ENCODE measurements at places on chromosomes 11 and 22. TPM values are rescaled to one million over a fixed set of nuclear protein-coding genes. Genes with fewer than 3 reads are reported as not detected.

DNA sequence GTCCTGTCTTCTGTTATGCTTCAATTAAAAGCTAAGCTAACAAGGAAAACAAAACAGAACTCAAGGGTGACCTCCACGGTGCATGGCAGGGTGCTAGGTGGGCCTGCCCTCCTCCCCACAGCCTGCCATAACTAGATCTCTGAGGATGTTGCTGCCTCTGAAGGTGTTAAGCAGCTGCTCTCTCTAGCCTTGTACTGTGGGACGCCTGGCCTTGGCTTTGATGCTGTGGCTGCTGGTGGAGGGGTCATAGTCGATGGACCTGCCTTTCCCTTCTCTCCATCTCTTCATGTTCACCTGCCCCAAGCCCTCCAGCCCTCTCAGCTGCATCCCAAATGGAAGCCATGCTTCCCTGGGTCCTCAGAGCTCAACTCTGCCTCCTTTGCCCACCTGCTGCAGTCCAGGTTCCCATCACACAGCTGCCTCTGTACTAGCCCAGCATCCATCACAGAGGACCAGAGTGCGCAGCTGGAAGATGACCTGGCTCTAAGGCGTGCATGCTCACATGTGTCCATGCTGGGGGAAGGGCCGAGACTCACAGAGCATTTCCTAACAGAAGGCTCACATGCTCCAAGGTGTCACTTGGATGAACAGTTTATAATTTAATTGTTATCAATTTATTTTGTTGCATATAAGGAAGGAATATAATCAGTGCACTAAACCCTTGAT lies 180.3 kb upstream of the E2F8 start:
- H3K4me1 ChIP-seq = no peaks in the 10 kb centered on the region
- H3K27me3 ChIP-seq = no peaks in the 10 kb centered on the region
- no peak for DNase-seq
- H3K36me3 ChIP-seq = no peaks in the 10 kb centered on the region
- no peak overlapping the region for H3K27ac ChIP-seq
- no peak overlapping the region for H3K4me3 ChIP-seq

DNA sequence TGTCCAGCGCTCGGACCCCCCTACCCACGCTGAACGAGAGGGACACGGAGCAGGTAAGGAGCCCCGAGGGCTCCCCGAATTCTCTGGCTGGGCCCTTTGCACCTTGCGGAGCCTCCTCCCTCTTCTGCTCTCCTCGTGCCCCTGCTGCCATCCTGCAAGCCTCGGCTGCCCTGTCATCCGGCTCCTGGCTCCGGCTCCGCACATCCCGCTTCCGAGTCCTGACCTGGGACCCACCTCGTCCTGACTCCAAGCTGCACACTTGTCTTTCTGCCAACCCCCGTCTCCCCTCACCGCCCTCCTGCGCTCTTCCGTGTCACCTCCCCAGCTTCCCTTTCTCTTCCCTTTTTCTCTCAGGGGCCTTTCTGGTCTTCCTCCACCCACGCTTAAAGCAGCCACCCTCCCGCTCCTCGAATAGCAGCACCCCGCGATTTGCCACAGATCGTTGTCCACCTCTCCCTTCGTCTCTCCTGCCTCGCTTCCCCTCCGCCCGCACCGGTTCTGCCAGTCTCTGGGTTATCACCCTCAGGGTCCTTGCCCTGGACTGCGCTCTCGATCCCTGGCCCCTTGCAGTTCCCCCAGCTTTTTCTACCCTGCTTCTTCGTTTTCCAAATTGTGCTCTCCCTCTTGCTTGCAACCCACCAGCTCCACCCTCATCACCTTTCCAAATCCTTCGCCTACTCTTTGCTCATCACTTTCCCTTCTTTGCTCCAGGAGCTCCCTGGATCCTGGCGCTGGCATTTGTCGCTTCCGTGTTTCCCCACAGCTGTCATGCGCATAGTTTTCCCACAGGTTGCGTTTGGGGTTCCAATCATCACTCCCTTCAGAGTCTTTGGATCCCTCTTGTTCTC lies 822 bp downstream of the MARK2 start:
- peaks cover 21% of the 10 kb centered on the region for H3K4me1 ChIP-seq
- H3K27me3 ChIP-seq = no peaks in the 10 kb centered on the region
- peak overlapping the region; percentile 85 for H3K27ac ChIP-seq
- no peaks in the 10 kb centered on the region for H3K36me3 ChIP-seq

GRCh38 chr11:131579932-131580387 lies 209.5 kb downstream of the NTM start:
- H3K4me3 ChIP-seq = no peak overlapping the region
- no peak for DNase-seq
- no peaks in the 10 kb centered on the region for H3K36me3 ChIP-seq
- H3K27me3 ChIP-seq = no peaks in the 10 kb centered on the region

- no peak for DNase-seq
- no peaks in the 10 kb centered on the region for H3K4me1 ChIP-seq
- no peaks in the 10 kb centered on the region for H3K36me3 ChIP-seq
- H3K27ac ChIP-seq = no peak overlapping the region
- no peak overlapping the region for H3K4me3 ChIP-seq
Observed at GRCh38 chr11:66476841-66477251, 3.4 kb upstream of the DPP3 start.

DNA sequence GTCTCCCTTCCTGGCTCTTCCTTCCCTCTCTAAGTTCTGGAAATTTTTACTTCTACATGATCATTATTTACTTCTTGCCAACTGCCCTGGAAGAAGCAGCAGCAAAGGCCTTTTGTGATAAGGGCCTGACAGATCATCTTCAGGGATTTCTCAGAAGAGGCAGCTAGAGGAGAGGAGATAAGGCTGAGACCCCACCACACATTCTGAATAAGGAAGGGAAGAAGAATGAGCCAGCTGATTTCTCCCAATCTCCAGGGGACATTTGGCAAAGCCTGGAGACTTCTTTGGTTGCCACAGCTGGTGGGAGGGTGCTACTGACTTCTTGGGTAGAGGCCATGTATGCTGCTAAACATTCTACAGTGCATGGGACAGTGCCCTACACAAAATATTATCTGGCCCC lies 122.4 kb upstream of the OR9Q1 start:
- H3K27ac ChIP-seq = no peak overlapping the region
- H3K36me3 ChIP-seq = no peaks in the 10 kb centered on the region
- H3K27me3 ChIP-seq = no peaks in the 10 kb centered on the region
- no peak overlapping the region for H3K4me3 ChIP-seq
- H3K4me1 ChIP-seq = no peaks in the 10 kb centered on the region

The MIAT gene
- total RNA-seq = 0.46 TPM

The CALCA gene
- not detected for total RNA-seq

The NOX4 gene
- total RNA-seq = 0.32 TPM

Measured in pancreas (tissue), 10 donors.